Stimulated activated naive CD4-positive, alpha-beta T cell treated with Interleukin-2 at 50 U/mL for 16 hours (primary cell): ENCODE measurements at places on chromosomes 12 and 14.
A peak's percentile ranks its signal among the peaks of the same experiment; 100 is the strongest.

DNA sequence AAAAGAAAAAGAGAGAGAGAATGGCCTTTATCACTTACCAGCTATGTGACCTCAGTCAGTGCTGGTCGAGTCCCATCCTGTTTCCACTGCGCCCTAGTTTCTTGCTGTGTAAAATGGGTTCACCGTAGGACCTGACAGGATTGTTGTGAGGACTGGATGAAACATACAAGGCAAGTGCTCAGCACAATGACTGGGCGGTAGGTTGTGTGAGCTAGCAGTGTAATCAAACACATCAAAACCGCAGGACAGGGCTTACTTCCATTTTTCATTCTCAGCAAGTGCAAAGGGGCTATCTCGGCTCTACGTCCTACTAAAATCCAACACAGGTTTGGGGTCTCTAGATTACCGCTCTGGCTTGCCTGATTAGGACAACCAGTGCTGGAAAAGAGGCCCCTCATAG is 36.4 kb upstream of the ATXN2 start:
- no peak for DNase-seq

DNA sequence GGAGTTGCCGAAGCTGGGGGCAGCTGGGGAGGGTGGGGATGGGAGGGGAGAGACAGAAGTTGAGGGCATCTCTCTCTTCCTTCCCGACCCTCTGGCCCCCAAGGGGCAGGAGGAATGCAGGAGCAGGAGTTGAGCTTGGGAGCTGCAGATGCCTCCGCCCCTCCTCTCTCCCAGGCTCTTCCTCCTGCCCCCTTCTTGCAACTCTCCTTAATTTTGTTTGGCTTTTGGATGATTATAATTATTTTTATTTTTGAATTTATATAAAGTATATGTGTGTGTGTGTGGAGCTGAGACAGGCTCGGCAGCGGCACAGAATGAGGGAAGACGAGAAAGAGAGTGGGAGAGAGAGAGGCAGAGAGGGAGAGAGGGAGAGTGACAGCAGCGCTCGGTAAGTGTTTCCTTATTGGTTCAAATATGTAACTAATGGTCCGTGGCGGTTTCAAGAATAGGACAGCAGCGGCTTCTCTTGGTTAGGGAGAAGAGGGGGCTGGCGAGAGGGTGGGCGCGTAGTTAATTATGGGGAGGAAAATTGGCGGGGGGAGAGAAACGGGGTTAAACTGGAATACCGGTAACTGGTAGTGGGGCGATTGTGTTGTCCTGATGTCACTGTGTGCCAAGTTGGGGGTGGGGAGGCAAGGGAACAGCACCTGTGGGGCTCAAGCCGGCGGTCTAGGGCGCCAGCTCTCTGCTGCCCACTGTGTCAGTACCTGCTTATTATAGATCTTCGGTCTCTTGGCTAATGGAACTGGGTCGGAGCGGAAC is 8.4 kb downstream of the HOXC8 start:
- DNase-seq, result no peak

DNA sequence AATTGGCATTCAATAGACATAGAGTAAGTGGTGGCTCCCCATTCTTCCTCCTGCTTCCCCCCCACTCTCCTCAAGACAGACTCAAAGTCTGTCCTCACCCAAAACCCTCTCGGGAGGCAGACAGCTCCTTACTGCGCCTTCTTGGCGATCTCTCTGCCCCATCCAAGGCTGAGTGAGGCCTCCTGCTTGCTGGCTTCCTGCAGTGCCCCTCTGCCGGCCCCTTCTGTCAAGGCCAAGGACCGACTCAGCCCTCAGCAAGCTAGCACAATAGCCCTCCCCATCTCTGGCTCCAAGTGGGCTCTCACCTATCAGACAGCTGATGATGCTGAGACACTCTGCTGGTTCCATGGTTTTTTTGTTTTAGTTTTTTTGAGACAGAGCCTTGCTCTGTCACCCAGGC is 62.5 kb upstream of the DLK1 start:
- DNase-seq, result no peak

DNA sequence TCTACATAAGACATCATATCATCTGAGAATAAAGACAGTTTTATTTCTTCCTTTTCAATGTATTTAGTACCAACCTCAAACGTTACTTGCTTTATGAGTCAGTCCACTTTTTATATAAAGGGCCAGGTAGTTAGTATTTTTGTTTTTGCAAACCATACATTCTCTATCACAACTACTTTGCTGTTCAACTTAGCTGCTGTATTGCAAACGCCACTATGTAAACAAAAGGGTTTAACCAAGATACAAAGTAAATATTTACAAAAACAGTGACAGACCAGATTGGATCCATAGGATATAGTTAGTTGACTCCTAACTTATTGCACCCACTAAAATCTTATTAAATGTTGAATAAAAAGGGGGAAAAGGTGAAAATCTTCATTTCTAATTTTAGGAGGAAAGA is 87.7 kb upstream of the FOXG1 start:
- no peak for DNase-seq

DNA sequence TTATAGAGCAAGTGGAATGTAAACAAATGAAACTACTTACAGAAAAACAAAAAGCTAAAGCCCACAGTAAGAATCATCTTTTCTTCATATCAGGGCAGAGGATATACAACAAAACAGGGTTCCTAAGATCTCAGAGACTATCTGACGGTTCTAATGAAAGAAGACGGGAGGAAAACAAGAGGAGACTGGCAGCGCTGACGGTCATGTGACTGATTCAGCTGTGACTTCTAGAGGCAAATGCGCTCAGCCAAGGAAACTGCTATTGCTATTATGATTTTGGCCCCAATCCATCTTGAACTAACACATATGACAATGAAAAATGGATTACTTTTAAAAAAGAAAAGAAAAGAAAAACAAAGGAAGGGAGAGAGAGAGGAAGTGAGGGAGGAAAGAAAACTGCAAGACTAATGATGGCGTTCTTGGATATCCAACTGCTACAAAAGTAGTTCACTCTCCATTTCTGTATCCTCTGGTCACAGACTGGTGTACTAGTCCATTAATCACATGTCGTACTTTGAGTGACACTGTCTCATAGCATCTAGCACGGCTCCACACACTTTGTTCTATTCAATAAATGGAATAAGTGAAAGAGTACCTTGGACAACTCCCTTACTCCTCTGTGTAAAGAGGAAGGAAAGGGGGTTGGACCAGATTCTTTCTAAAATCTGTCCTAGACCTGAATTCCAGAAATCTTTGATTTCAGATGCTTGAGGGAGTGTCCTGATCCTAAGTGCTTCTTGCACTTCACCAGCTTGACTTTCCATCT is 119.3 kb downstream of the DAD1 start:
- DNase-seq, result no peak

GRCh38 chr14:72892103-72892878 is 1.6 kb downstream of the DPF3 start:
- DNase-seq, result peak; percentile 15

- no peak for DNase-seq
Measured at GRCh38 chr12:49621651-49622500, 1.5 kb upstream of the PRPF40B start.

DNA sequence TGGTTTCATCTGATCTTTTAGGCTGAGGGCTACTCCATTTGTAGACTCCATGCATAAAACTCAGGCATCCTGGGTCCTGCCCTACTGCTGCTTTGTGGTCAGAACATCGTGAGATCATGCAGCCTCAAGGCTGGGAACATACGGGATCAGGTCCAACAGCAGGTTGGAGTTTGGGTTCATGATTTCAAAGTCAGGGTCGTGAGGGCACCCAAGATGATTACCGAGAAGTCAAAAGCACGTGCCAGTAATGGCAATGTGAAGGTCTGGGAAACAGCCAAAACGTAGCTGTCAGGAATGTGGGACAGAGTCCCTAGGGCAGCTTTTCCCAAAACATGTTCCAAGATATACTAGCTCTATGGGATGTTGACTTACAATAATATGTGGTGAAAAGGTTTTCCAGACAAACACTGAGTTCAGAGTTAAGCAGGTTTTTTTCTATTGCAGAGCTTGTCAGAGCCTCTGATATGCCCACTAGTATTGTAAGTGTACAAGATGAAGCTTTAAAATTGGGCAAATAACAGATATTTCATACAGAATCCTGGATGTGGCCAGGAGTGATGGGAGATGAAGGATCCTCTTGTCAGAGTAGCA is 130.3 kb upstream of the DNM1L start:
- no peak for DNase-seq

DNA sequence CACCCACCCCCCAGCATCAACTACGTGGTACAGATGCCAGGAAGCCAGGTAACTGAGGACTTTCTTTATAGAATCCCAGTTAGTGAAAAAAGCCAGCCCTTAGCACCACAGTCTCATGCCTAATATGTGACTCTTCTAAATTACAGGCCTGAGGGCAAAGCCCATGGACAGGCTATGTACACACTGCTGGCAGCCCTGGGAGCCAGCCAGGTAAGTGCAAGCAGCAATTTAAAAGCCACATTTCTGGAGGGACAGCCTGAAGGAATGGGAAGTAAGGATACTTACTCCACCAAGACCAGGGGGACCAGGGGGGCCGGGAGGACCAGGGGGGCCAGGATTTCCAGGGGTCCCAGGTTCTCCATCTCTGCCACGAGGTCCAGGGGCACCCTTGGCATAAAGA is 7.0 kb downstream of the COL2A1 start:
- DNase-seq, result no peak

DNA sequence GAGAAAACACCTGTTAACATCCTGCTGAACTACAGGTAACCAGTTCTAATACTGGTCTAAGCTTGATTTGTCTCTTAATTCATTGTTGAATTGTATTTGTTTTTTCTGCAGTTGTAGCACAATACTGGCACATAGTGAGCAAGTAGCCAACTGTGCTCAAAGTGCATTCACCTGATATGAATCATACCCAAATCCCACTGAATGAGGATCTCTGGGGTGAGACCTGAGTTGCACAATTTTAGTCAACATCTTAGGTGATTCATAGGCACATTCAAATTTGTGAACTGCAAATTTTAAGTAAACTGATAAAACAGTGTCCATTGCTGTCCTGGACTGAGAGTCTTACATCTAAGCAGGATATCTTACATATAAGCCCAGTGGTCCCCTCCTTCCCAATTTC is 12.8 kb downstream of the KCNC2 start:
- DNase-seq, result no peak
